ENCODE measurements at places on chromosomes 3 and 15.

- H3K36me3 ChIP-seq: no peaks in the 10 kb centered on the region
- no peak overlapping the region for H3K27ac ChIP-seq
- H3K27me3 ChIP-seq: no peaks in the 10 kb centered on the region
- H3K4me1 ChIP-seq: peaks cover 6% of the 10 kb centered on the region
Measured at GRCh38 chr3:128112357-128112968, 11.1 kb downstream of the RUVBL1 start.

- DNase-seq: no peak
- H3K27ac ChIP-seq: no peak overlapping the region
- no peaks in the 10 kb centered on the region for H3K4me1 ChIP-seq
- H3K27me3 ChIP-seq: no peaks in the 10 kb centered on the region
- H3K36me3 ChIP-seq: no peaks in the 10 kb centered on the region
Measured at GRCh38 chr15:96293441-96293840, 37.1 kb upstream of the NR2F2 start.

GRCh38 chr3:181715571-181716340, 4.0 kb downstream of the SOX2 start:
- no peak for DNase-seq
- H3K4me3 ChIP-seq: no peak overlapping the region
- peaks cover 75% of the 10 kb centered on the region for H3K27me3 ChIP-seq
- H3K4me1 ChIP-seq: no peaks in the 10 kb centered on the region

GRCh38 chr3:118146658-118147375, 887.8 kb downstream of the IGSF11 start:
- H3K27me3 ChIP-seq: no peaks in the 10 kb centered on the region
- no peaks in the 10 kb centered on the region for H3K4me1 ChIP-seq
- H3K4me3 ChIP-seq: no peak overlapping the region

DNA sequence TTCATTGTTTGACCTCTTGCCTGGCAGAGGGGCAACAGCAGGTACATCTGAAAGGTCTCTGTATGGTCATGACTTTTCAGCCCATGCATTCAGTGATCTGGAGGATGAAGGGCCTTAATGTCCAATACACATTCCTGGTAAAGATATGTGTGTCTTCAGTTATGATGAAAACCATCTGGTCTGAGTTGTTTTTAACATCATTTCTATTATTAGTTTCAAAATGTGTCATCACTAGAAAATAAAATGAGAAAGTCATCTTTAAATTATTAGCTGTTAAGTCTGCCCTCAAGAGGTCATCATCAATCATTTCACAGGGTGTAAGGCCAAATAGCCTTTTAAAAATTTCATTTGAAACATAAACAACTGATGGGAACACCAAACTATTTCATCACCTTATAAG, 92.1 kb upstream of the PLSCR4 start:
- no peaks in the 10 kb centered on the region for H3K27me3 ChIP-seq
- no peaks in the 10 kb centered on the region for H3K36me3 ChIP-seq
- no peak for DNase-seq
- H3K27ac ChIP-seq: no peak overlapping the region
- H3K4me1 ChIP-seq: no peaks in the 10 kb centered on the region
- H3K4me3 ChIP-seq: no peak overlapping the region

DNA sequence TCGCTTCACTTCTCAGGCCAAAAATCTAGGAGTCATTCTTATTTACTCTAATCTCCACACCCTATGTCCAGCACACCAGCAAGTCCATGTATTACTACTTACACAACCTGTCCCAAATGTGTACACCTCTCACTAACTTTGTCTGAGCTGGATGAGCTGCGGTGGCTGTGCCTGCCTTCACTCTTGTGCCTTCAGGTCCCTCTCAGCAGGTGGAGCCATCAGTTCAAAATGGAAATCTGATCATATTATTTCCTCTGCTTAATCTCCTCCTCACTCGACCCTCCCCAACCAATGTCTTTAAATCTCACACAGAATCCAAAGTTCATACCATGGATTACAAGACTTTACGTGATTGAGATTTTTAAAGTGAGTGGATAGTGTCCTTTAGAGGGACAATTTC, 82.8 kb downstream of the SSR3 start:
- H3K4me1 ChIP-seq: peaks cover 44% of the 10 kb centered on the region
- no peak for DNase-seq
- H3K4me3 ChIP-seq: no peak overlapping the region

DNA sequence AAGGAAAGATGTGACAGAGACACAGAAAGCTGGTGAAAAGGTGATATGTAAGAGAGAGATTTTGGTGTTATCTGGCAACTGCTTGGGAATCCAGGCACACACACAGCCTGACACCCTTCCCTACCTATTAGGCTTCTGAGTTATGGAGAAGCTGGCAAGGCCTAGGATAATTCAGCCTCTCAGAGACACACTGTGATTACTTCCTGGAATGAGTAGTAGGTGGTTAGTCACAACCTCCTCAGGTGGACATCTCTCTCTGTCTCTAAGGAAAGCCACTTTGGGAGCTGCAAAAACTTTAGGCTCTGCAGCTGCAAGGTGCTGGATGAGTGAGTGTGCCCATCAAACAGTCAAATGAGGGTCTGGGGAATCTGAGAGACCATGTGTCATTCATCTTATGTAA, 201.9 kb downstream of the PDCD6IP start:
- H3K36me3 ChIP-seq: no peaks in the 10 kb centered on the region
- no peaks in the 10 kb centered on the region for H3K4me1 ChIP-seq
- no peak overlapping the region for H3K27ac ChIP-seq
- H3K4me3 ChIP-seq: no peak overlapping the region
- no peaks in the 10 kb centered on the region for H3K27me3 ChIP-seq

- no peak overlapping the region for H3K27ac ChIP-seq
- no peak for DNase-seq
- H3K4me1 ChIP-seq: no peaks in the 10 kb centered on the region
- H3K27me3 ChIP-seq: no peaks in the 10 kb centered on the region
- H3K4me3 ChIP-seq: no peak overlapping the region
Measured at GRCh38 chr3:126550488-126551051, 8.2 kb downstream of the C3orf22 start.

DNA sequence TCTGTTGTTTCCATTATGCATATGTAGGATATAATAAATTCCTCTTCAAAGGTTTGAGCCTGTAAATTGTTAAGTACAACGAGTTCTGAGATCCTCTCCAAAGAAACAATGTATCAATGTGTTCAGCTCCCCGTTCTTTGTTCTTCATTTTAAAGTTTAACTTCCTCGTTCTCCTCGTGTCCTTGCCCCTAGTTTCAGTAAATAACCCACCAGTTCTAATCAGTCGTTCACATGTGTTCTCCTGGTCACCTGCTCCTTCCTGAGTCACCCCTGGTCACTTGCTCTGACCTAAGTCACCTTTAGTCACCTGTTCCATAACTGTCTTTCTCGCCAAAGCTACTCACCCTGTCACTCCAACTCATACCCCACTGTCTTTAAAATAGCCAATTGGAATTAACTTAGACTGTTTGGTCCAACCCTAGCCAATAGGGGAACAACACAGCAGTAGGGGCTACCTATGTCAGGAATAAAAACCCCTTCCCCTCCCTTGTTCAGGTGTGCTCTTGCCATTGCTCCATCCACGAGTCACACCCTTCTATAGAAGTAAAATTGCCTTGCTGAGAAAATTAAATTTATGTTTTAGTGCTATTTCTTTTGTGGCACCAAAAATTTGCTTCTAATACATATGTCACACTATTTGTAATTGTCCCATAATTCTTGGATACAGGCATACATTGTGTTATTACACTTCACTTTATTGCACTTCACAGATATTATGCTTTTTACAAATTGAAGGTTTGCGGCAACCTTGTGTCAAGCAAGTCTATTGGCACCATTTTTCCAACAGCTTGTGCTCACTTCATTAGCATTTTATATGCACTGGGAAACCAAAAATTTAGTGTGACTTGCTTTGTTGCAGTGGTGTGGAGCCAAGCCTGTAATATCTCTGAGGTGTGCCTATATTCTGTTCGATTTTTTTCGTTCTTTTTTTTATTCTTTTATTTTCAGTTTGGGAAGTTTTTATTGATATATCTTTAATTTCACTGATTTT, 15.3 kb upstream of the MCF2L2 start:
- H3K4me1 ChIP-seq: peaks cover 7% of the 10 kb centered on the region
- no peak overlapping the region for H3K4me3 ChIP-seq
- DNase-seq: no peak
- H3K27ac ChIP-seq: no peak overlapping the region

GRCh38 chr15:44033894-44034293, 161.2 kb downstream of the FRMD5 start:
- H3K27ac ChIP-seq: peak overlapping the region; percentile 46
- no peaks in the 10 kb centered on the region for H3K27me3 ChIP-seq

DNA sequence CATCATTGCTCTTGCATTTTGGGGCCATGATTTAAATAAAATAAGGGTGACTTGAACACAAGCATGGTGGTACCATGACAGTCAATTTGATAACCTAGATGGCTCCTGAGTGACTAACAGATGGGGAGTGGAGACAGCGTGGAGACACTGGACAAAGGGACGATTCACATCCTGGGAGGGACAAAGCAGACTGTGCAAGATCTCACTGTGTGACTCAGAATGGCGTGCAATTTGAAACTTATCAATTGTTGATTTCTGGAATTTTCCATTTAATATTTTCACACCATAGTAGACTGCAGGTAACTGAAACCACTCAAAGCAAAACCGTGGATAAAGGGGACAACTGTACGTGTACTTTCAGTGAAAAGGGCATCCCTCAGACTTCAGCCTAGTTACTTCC, 25.5 kb downstream of the MCCC1 start:
- no peaks in the 10 kb centered on the region for H3K27me3 ChIP-seq
- no peak overlapping the region for H3K4me3 ChIP-seq
- no peak overlapping the region for H3K27ac ChIP-seq

All from thoracic aorta (tissue), 2 donors.